ENCODE measurements at places on chromosomes 5 and 9.
A peak's percentile ranks its signal among the peaks of the same experiment; 100 is the strongest.

GRCh38 chr5:96404191-96404867 lies 28.7 kb downstream of the PCSK1 start:
- no peak for DNase-seq

- DNase-seq = no peak
Measured at GRCh38 chr5:51389577-51390463, 6.6 kb downstream of the ISL1 start.

DNA sequence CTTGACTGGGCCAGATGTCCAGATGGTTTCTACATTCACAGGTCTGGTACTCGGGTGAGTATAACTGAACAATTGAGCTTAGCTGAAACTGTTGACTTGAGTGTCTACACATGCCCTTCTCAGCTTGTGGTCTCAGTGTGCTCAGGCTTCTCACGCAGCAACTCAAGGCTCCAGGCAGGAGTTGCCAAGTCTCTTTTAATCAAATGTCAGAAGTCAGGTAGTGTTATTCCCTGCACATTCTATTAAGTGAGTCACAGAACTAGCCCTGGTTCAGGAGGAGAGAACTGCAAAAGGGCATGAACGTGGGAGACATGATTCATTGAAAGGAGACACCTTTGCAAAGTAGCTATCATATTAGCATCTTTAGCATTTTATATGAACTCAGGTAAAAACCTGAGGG lies 199.3 kb upstream of the ACTBL2 start:
- DNase-seq = no peak

DNA sequence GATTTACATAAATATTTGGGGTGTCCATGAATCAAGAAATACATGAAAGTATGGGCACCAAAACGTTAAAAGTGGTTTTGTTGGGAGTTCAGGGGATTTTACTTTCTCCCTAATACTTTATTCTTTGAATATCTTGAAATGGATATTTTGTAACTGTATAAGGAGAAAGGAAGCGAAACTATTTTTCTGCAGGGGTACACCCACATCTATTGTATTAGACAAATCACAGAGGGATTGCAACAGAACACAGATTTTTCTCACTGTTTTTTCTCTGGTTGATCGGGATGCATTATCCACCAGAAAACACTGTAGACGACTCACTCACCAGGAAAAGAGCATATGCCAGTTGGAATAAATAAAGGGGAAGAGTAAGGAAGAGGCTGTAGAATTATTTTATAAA lies 1.2 kb upstream of the RABGAP1 start:
- DNase-seq = no peak

DNA sequence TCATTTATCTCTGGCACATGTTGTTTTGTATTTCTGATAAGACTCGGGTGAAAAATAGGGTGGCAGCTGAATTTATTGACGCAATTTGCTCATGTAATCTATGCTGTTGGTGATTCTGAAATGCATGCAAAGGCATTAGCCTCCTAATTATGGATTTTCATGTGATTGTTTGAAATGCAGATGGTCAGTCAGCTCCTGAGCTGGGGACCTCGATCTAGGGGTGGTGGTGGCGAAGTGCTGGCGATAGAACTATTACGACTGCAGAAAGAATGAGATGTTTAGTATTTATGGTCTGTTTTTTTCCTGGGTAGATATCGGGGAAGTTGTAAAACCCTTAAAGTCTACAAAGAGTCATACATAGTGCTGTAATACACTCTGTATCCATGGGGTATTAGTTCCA lies 88.6 kb downstream of the SLC28A3 start:
- no peak for DNase-seq

GRCh38 chr9:33117796-33118195 lies 41.3 kb upstream of the SMU1 start:
- DNase-seq = no peak

- DNase-seq = no peak
Measured at GRCh38 chr5:2166979-2167377, 284.3 kb upstream of the IRX4 start.

DNA sequence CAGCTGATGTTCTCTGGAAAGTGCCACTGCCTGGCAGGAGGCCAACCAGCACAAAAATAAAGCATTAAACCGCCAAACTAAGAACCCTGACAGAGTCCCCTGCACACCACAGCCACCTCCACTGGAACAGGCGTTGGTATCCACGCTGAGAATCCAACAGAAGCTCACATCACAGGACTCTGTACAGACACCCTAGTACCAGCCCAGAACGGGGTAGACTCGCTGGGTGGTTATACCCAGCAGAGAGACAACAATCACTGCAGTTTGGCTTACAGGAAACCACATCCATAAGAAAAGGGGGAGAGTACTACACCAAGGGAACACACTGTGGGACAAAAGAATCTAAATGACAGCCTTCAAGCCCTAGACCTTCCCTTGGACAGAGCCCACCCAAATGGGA lies 15.0 kb upstream of the POU5F2 start:
- DNase-seq = no peak

- DNase-seq = no peak
Measured at GRCh38 chr9:19998823-19999455, 210.1 kb upstream of the SLC24A2 start.

GRCh38 chr9:4865681-4866080 lies 72.9 kb downstream of the RCL1 start:
- DNase-seq = no peak

GRCh38 chr9:130330202-130330862 lies 64.8 kb downstream of the HMCN2 start:
- DNase-seq = no peak

GRCh38 chr5:150181766-150182545 lies 7.9 kb upstream of the SLC6A7 start:
- no peak for DNase-seq

- no peak for DNase-seq
Measured at GRCh38 chr9:86328156-86328555, 26.1 kb downstream of the TUT7 start.

GRCh38 chr5:61850696-61851095 lies 455.3 kb upstream of the KIF2A start:
- DNase-seq = no peak

DNA sequence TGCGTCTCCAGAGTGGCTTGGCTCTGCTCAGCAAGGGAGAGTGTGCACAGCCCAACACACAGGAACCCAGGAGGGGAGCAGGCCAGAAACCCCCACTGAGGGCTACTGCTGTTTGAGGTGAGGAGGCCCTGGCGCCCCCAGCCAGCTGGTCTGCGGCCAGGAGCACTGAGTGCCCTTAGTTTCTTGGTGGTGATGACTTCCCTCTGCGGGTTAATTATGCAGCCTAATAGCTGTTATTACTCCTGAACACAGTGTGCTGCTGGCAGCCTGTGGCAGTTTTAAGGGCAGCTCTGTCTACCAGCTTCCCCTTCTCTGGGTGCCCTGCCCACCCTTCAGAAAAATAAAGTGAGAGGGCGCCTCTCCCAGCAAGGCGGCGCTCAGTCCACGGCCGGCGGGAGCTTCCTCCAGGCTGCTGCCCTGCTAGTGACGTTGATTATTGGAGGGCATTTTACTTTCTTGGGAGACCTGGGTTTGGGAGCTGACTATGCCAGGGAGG lies 19.2 kb downstream of the GADD45G start:
- DNase-seq = no peak

DNA sequence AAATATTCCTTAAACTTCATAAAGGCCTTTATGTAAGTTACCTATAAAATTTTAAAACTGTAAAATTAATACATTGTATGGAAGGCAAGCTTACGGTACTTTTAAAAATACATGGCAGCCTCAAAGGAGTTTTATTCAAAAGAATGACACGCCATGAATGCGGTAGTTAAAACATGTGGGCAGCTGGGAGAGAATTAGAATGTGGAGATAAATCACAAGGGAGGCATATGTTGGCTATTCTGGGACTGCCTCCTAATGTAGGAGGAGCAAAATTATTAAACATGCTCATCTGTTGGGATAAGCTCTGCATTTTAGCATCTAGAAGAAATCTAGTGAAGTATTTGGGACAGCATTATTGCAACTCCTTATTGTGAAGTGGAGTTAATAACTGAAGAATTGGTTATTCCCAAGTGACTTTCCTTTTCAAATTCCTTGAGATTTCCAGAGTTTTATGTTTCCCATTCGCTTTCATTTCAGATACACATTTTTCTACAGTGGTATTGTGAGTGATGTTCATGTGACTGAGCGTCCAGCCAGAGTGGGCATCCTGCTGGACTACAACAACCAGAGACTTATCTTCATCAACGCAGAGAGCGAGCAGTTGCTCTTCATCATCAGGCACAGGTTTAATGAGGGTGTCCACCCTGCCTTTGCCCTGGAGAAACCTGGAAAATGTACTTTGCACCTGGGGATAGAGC lies 109.4 kb downstream of the CMYA5 start:
- DNase-seq = no peak

GRCh38 chr5:150101023-150101422 lies 14.7 kb upstream of the CSF1R start:
- DNase-seq = no peak

- DNase-seq = no peak
Measured at GRCh38 chr9:84615544-84615943, 54.0 kb upstream of the NTRK2 start.

GRCh38 chr5:90020575-90021538 lies 388.7 kb downstream of the CETN3 start:
- DNase-seq = no peak

DNA sequence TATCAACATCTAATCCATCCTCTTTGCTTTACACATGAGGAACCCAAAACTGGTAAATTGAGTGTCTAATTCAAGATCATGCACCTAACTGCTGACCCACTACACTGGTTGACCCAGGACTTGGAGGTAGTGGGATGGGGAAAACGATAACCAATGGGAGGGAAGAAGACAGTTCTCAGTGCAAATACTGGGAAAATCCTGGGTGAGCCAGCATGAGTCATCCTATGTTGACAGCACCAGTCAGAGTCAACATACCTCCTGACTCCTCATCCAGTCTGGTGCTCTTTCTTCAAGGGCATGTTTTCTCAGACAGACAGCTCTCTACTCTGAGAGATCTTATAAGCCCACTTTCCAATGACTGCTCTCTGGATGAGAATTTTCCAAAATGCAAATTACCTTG lies 232.8 kb upstream of the PTGER4 start:
- no peak for DNase-seq

DNA sequence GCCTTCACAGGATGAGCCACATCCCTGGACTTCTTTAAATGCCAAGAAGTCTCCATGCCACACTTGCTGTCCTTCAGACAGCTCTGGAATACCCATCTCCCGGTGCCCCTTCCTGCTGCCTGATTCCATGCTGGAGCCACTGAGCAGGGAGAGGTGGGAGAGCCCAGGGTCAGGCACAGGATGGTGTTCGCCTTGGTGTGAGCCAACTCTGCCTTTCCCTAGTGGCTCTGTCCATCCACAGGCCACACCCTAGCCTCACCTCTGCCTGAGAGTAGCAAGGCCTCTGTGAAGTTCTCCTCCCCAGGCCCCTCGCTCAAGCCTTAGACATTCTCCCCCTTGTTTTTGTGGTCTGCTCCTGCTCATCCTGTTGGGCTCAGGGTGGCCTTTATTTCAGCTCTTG lies 54.2 kb upstream of the ANGPTL2 start:
- no peak for DNase-seq

GRCh38 chr9:114790521-114790920 lies 15.3 kb downstream of the TNFSF15 start:
- no peak for DNase-seq

DNA sequence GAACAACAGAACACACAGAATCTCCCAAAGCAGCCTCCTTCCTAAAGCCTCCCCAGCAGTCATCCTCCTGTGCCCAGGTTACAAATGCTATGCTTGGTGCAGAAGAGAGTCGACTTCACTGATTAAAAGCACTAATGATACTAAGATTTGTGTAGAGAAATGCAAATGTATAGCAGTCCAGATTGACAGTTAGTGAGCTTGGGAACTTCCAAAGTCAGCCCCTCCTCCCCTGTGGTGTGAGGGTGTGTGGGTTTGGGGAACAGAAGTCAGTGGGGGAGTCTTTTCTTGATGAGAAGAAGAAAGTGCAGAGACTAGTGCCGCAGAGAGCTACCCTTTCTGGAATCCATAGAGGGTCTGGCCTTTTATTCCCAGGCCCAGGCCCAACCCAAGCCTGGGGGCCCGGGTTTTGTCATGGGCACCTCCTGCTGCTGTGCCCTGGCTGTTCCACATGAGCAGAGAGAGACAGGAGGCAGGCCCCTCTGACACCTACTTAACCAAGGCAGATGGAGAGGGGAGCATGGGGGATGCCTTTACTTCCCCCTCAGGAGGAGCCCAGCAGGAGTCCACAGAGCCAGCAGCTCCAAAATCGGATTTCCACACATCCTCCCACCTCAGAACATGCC lies 173.3 kb downstream of the DENND1A start:
- no peak for DNase-seq

DNA sequence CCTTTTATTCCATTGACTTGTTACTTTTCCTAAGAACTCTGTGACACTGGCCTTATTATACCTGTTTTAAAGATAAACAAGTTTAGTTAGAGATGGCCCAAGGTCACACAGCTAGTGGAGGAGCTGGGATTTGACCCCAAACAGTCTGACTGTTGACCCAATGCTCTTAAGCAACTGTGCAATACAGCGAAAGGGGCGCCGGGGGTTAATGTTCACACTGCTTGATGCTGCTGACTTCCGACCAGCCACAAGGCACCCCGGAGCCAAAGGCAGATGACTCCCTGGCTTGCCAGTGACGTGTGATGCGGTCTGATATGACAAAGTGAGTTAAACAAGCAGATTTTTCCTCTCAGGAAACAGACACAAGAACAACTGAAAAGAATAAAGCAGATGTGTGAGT lies 23.9 kb downstream of the PIK3R1 start:
- peak; percentile 75 for DNase-seq

GRCh38 chr5:35902046-35902672 lies 36.3 kb downstream of the CAPSL start:
- DNase-seq = no peak

- DNase-seq = no peak
Measured at GRCh38 chr5:39437467-39437866, 12.7 kb upstream of the DAB2 start.

- DNase-seq = no peak
Measured at GRCh38 chr5:777756-778161, 6.8 kb downstream of the ZDHHC11B start.

DNA sequence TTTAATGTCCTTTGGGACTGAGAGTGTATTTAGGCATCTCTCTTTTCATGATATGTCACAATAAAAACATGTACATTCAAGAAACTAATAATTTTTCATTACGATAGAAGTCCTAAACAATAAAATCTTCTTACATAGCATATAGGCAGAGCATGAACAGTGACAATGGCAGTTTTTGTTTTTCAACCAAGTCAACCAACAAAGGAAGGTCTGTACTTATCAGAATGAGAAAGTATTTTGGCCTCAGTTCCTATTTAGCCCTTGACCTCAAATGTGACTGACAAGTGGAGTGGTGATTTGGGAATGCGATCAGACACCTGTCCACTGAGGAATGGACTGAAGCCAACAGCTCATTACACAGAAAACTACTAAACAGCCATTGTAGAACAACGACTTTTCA lies 219.5 kb downstream of the TMEM161B start:
- DNase-seq = no peak

Data from stimulated activated CD8-positive, alpha-beta memory T cell treated with anti-CD3 and anti-CD28 coated beads, Interleukin-4, amount 100 ng/mL, for 4 hours (primary cell).